ENCODE measurements at places on chromosomes 2 and 18. TPM values are rescaled to one million over a fixed set of nuclear protein-coding genes. Genes with fewer than 3 reads are reported as not detected.

ACKR3 gene
- total RNA-seq = 90.5 TPM

RAD51AP2 gene
- total RNA-seq = not detected

DNA sequence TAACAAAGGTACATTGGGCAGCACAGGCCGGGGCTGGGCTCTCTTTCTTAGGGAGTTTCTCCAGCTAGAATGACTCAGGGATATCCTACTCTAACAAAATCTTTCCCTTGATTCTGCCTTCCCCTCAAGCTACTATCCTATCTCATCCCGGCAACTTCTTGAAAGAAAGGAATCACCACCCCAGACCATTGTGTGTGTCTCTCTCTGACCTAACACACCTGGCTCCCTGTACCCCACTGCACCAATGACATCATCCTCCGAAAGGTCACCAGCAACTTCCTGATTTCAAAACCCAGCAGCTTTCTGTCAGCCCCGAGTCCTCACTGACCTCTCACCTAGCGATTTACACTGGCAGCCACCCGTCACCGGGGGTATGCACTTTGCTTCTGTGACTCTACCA, 72.1 kb upstream of the MAP4K4 start:
- no peak for DNase-seq

- DNase-seq = no peak
These were observed 88.6 kb upstream of the DLGAP1 start for GRCh38 chr18:4543711-4544110.

GRCh38 chr2:231605607-231606091, 13.0 kb downstream of the TEX44 start:
- DNase-seq = no peak
